ENCODE measurements at places on chromosomes 1 and 21.
A peak's percentile ranks its signal among the peaks of the same experiment; 100 is the strongest.

GRCh38 chr1:77824079-77824478 is 44.6 kb downstream of the MIGA1 start:
- DNase-seq, result no peak

DNA sequence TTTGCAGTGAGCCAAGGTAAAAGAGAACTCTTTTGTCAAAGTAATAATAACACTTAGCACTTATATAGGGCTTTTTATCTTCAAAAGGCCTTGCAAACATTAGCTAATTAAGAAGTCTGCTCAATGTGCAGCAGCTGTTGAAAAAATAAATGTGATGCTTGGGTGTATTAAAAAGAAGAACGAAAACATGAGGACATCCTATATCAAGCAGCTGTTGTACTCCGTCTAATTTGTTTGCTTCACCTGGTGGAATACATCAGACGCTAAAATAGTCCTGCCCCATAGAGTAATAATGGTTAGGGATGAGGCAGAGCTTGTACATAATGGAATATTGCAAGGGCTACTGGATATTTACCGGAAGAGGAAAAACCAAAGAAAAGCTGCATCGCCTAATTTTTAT is 299.5 kb downstream of the ST6GALNAC3 start:
- DNase-seq, result no peak

DNA sequence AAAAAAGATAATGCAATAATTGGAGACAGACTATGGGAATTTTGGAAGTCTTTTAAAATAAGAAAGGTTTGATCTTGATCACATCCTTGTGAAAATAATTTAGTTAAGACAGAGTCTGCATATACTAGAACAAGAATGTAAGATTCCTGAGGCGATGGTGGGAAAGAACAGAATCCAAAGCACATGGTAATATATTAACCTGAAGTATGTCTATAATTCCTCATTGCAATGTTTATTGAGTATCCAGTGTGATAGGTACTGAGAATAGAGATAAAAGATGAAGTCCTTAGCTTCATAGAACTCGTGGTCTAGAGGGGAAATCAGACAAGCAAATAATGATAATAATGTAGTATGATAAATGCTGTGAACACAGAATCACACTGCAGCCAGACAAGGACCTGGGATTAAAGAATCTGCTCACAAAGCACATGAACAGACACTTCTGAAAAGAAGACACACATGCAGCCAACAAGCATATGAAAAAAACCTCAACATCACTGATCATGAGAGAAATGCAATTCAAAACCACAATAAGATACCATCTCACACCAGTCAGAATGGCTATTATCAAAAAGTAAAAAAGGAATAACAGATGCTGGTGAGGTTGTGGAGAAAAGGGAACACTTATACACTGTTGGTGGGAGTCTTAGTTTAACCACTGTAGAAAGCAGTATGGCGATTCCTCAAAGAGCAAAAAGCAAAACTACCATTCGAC is 6.9 kb upstream of the ANGPTL3 start:
- DNase-seq, result no peak

- no peak for DNase-seq
These were observed 43.2 kb downstream of the FLVCR1 start for GRCh38 chr1:212901290-212901689.

GRCh38 chr1:147640553-147641165 is 29.7 kb downstream of the ACP6 start:
- peak; percentile 48 for DNase-seq

GRCh38 chr1:200921571-200922110 is 26.9 kb downstream of the INAVA start:
- DNase-seq, result no peak

DNA sequence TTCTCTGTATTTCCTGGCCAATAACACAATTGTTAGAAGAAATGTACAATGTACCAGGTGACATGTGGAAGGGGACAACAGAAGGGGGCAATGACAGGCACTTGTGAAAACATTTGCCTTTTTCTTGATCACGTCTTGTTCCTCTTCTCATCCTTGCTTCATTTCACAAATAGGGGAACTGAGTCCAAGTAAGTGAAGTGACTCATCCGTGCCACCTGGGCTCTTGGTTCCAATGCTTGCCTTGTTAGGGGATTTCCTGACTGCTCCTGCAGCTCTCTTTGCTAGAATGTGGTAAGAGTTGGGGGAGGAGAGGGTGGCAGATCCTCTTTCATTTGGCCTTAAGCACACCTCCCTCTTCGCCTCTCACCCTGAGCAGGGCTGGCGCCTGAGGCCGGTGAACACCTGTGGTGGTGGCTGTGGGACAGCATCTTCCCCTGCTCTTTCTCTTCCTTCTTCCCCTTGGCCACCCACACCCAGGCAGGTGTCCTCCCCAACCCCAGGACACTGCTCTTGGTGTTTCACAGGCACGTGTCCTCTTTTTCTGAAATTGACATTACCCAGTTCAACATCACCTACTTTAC is 2.2 kb upstream of the RHEX start:
- DNase-seq, result no peak

- no peak for DNase-seq
These were observed 72.8 kb upstream of the EFHD2 start for GRCh38 chr1:15336866-15337265.

DNA sequence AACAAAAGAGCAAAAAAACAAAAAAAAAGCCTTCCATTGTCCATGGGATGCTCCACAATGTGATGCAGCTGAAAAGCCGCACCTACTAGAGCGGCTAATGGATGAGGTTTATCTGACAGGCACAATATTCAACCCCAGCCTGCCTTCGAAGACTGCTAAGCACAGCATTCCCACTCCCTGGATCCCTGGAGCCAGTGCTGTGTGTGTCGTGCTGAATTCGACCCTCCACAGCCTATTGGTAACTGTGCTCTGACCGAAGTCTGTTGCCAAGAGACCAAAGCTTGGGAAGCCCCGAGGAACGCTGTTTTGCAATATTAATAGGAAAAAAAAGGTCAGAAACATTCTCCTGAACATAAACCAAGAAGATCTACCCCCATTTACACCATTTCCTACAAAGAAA is 57.2 kb upstream of the PUM1 start:
- no peak for DNase-seq

GRCh38 chr1:113307771-113308445 is 82.4 kb upstream of the MAGI3 start:
- no peak for DNase-seq

DNA sequence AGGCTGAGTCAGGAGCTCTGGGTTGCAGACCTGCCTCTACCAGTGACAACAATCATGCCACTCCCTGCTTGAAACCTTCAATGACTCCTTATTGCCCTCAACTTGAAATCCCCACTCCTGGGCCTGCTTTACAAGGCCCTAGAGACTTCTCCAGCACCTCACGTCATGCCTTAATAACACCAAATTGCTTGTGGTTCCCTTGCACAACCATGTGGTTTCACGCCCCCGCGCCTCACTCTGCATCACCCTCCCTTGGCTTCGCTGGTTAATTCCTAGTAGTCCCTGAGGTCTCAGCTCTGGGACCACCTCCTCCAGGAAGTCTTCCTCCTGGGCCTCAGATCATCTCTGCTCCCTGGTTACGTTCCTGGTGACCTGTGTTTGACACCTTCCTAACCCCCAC is 33.0 kb downstream of the EPHA2 start:
- peak; percentile 18 for DNase-seq

- no peak for DNase-seq
These were observed 40.5 kb downstream of the COL6A1 start for GRCh38 chr21:46021978-46022544.

- no peak for DNase-seq
These were observed 45.3 kb downstream of the LGR6 start for GRCh38 chr1:202238914-202239313.

DNA sequence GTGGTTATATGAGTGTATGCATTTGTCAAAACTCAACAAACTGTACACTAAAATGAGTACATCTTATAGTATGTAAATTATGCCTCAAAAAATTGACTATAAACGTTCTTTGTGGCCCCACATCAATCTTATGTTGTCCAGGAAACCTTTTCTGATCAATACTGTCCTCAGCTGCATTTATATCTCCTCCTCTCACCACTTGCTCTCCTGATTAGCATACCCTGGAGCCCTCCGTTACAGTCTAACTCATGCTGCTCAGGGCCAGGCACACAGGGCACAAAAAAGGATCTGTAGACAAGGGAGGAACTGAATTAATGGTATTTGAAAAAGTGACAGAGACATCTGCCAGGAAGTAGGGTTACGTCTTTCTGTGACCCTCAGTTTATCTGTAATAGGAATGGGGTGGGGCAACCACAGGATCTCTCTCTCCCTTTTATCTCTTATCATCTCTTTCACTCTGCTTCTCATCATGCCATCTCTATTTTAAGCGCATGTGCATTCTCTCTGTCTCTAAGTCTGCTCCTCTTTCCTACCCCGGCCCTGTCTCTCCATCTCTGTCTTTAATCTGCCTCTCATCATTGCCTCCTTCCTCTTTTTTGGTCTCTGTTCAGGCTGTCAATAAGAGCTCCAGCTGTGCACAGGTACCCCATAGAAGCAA is 7.0 kb upstream of the TAL1 start:
- no peak for DNase-seq

DNA sequence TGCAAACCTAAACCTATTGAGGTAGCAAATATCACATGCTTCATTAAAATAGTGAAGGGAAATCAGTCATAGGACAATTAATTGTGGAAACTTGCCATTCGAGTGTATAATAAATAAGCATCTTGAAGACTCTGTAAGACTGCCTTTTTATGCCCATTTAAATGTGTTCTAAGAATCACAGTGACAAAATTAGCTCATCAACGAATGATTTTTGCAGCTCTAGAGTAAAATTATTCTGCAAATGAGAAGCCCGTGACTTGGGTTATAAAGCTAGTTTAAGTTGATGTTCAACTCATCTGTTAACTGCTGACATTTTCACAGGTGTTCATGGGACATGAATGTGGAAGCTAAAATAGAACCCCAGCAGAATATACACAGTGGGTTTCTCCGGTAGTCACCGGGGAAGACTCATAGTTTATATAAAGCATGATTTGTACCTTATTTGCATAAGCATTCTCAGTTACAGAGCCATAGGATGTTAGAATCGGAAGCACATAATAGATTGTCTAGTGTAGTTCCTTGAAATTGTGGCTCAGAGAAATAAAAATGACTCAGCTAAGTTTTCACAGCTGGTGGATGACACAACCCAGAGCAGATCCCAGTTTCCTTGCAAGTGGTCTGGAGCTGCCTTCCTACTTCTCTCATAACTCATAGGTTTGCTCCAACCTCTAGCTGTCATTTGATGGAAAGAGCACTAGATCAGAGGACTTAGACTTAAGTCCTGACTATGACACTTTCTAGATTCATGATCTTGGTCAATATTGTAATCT is 107.3 kb downstream of the UCHL5 start:
- DNase-seq, result no peak

DNA sequence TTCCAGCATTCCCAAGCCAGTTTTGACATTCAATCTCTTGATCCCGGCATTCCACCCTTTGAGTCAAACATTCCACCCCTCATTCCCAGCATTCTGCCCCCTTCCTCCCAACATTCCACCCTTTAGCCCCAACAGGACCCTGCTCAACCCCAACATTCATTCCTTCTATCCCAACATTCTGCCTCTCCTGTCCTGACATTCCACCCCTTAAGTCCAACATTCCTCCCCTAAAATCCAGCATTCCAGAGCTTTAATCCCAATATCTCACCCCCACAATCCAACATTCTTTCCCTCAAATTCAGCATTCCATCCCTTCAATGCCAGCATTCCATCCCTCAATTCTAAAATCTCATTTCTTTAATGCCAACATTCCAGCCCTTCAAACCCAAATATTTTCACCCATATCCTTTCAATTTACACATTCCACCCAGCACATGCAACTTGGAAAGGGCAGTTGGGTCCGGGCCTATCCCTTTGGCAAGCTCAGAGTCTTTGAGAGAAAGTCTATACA is 22.9 kb downstream of the DDX20 start:
- no peak for DNase-seq

- no peak for DNase-seq
These were observed 92.7 kb downstream of the LEPR start for GRCh38 chr1:65512967-65513780.

GRCh38 chr1:38991638-38992411 is 749 bp downstream of the AKIRIN1 start:
- no peak for DNase-seq

- DNase-seq, result no peak
These were observed 401 bp downstream of the WNT9A start for GRCh38 chr1:227947386-227947675.

DNA sequence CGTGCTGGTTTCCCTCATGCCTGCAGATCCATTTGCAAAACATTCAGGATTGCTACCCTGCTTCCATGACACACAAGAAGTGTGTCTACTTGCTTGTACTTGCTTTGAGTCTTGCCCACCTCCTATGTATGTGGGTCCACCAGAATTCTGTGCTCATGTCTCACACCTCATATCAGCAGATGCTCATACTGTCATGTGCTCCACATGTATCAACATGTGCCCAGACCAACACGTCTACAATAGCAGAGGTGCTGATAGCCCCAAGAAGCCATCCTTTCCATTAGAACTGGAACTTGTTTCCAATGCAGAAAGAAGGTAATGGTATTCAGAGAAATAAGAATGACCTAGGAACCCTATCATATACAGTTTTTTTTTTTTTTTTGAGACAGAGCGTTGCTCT is 27.9 kb upstream of the MYOC start:
- DNase-seq, result no peak

GRCh38 chr1:203985044-203985443 is 87.9 kb upstream of the SOX13 start:
- DNase-seq, result no peak

- DNase-seq, result no peak
These were observed 605 bp upstream of the RABGGTB start for GRCh38 chr1:75785320-75785982.

DNA sequence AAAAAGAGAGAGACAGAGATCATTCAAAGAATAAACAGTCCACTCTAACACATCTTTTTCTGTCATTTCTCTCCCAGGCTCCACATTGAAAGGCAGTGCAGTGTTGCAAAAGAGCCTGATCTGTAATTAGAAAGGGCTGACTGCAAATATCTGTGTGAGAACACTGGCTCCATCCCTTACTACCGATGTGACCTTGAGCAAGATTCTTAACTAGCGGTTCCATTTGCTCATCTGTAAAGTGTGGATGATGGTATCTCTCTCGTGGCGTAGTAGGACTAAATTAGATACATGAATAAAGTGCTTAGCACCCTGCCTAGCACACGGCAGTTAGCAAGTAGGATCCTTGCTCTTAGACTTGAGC is 26.9 kb upstream of the SLC44A3 start:
- no peak for DNase-seq

GRCh38 chr1:18951818-18952391 is 4.6 kb downstream of the IFFO2 start:
- peak; percentile 57 for DNase-seq

GRCh38 chr1:44220001-44220751 is 6.9 kb downstream of the DMAP1 start:
- no peak for DNase-seq

- no peak for DNase-seq
These were observed 204.7 kb downstream of the BARHL2 start for GRCh38 chr1:90512441-90512840.

DNA sequence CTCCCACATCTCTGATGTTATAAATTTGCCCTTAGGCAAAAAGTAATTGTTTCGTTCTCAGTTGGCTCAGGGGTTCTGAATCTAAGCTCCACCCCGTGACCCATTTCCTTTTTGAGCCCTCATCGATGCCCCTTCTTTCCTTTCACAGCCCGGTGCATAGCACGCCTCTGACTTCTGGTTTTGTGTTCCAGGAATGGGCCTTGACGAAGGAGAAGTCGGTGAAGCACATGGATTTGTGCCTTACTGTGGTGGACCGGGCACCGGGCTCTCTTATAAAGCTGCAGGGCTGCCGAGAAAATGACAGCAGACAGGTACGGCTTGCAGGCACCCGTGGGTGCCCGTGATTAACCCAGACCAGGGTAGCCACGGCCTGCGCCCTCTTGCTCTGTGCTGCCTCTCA is 151.9 kb downstream of the PGBD5 start:
- DNase-seq, result no peak
